ENCODE measurements at places on chromosomes 5 and 9.
A peak's percentile ranks its signal among the peaks of the same experiment; 100 is the strongest.

GRCh38 chr9:37908698-37909186, 4.8 kb upstream of the SLC25A51 start:
- peak; percentile 71 for DNase-seq

DNA sequence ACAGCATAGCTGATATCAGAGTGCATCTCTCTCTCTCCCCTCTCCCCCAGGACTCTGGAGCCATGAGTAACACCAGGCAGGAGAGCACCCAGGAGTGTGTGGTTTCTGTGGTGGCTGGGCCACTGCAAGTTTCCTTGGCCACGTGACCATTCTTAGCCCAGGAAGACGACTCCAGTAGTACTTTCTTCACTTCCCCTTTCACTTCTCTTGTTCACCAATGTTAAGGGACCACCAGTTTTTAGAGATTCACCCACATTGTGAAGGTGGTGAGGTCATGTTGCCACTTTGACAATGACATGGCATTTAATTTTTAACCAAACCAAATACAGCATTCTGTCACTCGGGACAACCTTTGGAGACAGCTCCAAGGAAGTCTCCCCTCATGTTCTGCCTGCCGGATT, 17.9 kb upstream of the DAPK1 start:
- DNase-seq: no peak

DNA sequence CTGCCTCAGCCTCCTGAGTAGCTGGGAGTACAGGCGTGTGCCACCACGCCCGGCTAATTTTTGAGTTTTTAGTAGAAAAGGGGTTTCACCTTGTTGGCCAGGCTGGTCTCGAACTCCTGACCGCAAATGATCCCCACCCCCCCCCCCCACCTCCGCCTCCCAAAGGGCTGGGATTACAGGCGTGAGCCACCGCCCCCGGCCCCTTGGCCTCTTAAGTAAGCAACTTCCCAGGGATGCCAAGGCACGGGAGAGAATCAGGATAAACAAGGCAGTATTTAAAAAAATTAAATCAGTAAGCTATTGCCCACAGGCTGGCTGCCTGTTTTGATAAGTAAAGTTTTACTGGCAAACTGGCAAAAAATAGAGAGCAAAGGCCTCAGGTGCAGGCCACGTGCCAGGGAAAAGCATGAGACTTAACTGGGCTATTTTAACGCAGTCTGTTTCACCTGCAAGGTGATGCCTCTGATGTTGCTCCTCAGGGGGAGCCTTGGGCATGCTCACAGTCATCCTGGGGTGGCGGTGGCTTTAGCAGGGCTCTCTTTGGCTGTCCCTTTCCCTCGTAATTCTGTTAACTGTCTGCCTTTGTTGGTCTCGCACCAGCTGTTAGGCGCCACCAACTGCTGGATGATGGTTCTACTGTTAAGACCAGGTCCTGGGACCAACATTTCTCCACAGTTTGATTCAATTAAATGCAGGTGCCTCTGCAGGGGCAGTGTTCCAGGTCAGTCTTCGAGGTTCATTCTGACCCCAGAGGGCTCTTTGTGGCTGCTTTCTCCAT, 19.4 kb upstream of the RNF130 start:
- peak; percentile 56 for DNase-seq

DNA sequence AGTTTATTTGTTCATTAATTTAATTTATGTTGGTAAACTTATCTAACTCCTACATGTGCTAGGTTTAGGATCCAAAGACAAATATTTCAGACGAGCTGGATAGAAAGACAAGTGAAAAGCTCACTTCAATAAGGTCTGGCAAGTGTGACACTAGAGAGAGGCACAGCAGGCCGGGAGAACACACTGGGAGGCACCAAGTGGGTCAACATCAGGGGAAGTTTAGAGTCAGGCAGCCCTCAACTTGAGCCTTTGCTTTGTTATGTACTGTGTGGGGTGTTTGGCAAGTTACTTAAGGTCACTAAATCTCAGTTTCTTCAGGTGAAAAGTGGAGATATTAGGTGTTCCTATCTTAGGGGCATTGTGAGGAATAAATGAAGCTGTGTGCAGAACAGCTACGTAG, 214.4 kb downstream of the PCSK1 start:
- no peak for DNase-seq

- no peak for DNase-seq
These were observed 79.1 kb upstream of the ALDH1B1 start for GRCh38 chr9:38313421-38313820.

GRCh38 chr5:140217299-140218026, 42.5 kb downstream of the CYSTM1 start:
- no peak for DNase-seq

GRCh38 chr5:78747705-78748359, 99.3 kb upstream of the LHFPL2 start:
- DNase-seq: peak; percentile 92

- peak; percentile 79 for DNase-seq
These were observed 193.8 kb downstream of the CSNK1G3 start for GRCh38 chr5:123705741-123706140.

GRCh38 chr5:114447084-114447773, 85.4 kb downstream of the KCNN2 start:
- peak; percentile 15 for DNase-seq

DNA sequence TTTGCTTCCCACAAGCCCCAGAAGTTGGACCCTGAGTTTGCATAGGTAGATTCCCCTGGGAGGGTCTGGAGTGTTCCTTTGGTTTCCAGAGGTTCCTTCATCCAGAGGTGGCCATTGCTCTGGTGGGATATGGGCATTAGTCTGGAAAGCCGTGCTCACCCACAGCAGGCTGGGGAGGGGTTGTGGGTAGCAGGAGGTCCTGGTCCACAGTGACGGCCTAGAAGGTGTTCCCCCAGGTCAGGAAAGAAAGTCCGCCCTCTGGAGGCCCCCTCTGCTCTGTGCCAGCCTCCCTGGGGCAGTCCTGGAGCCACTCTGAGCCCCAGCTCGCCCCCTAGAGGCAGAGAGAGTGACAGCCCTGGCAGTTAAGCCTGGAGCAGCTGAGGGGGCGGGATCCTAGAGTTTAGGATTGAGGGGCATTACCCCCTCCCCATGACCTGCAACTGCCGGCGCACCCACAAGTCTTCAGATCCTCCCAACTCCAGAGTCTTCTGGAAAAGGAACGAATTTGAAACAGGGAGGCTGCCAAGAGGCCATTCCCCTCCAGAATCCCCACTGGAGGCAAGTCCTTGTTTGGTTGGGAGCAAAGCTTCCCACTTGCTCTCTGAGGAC, 36.8 kb downstream of the NDST1 start:
- peak; percentile 74 for DNase-seq

DNA sequence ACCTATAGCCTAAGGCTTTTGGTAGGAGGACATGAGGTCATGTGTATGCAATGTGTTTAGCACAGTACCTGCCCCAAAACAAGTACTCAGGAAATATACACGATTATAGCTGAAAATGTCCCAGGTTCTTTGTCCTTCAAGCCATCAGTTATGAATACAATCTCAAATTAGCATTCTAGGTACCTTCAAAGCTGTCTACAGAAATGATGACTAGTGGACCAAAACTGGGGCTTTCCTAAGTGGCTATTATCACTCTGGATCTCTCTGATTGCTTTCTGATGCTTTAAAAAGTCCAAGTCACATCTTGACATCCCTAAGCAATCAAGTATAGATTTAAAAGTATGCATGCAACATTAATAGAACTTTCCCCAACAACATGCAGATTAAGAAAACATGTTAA, 93.0 kb upstream of the SLIT3 start:
- no peak for DNase-seq
